Activated B cell treated with CpG ODN at 0.5 μM for 24 hours (primary cell): ENCODE measurements at places on chromosomes 1 and 21. TPM values are rescaled to one million over a fixed set of nuclear protein-coding genes. Genes with fewer than 3 reads are reported as not detected.

DNA sequence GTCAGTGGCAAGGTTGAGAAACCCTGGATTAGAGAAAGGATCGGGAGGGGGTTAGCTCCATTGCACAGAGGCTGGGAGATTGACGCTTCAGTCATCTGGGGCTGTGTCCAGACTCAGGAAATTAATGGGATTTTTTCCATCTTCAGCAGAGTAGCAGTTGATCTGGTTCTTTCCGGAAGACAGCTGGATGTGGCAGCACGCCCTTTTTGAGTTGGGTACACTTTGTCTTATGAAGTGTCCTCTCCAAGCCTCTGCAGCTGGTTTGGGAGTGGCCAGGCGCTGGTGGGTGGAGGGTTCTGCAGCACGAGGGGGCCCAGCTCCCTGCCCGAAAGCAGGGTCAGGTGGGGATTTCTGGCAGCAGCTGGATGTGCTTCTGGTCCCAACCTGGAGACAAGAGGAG is 95.1 kb downstream of the TAS1R2 start:
- H3K27me3 ChIP-seq = peaks cover 20% of the 10 kb centered on the region
- no peak overlapping the region for H3K4me3 ChIP-seq
- H3K27ac ChIP-seq = no peak overlapping the region
- no peaks in the 10 kb centered on the region for H3K4me1 ChIP-seq
- H3K36me3 ChIP-seq = no peaks in the 10 kb centered on the region

DNA sequence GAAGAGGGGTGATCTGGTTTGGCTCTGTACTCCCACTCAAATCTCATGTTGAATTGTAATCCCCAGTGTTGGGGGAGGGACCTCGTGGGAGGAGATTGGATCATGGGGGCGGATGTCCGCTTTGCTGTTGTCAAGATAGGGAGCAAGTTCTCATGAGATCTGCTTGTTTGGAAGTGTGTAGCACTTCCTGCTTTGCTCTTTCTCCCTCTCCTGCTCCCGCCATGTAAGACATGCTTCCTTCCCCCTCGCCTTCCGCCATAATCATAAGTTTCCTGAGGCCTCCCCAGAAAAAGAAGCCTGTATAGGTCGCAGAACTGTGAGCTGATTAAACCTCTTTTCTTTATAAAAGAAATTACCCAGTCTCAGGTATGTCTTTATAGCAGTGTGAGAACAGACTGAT is 27.9 kb downstream of the MYOM3 start:
- DNase-seq = no peak
- no peak overlapping the region for H3K27ac ChIP-seq
- H3K36me3 ChIP-seq = no peaks in the 10 kb centered on the region
- H3K27me3 ChIP-seq = peaks cover 3% of the 10 kb centered on the region
- H3K4me3 ChIP-seq = no peak overlapping the region

- H3K27ac ChIP-seq = no peak overlapping the region
- DNase-seq = no peak
- no peaks in the 10 kb centered on the region for H3K36me3 ChIP-seq
- H3K27me3 ChIP-seq = no peaks in the 10 kb centered on the region
Observed at GRCh38 chr1:94790246-94790645, 29.9 kb upstream of the SLC44A3 start.

GRCh38 chr21:26965040-26965906 is 1.6 kb downstream of the ADAMTS5 start:
- no peak overlapping the region for H3K27ac ChIP-seq
- no peaks in the 10 kb centered on the region for H3K36me3 ChIP-seq
- H3K27me3 ChIP-seq = peaks cover 27% of the 10 kb centered on the region
- no peak overlapping the region for H3K4me3 ChIP-seq

DNA sequence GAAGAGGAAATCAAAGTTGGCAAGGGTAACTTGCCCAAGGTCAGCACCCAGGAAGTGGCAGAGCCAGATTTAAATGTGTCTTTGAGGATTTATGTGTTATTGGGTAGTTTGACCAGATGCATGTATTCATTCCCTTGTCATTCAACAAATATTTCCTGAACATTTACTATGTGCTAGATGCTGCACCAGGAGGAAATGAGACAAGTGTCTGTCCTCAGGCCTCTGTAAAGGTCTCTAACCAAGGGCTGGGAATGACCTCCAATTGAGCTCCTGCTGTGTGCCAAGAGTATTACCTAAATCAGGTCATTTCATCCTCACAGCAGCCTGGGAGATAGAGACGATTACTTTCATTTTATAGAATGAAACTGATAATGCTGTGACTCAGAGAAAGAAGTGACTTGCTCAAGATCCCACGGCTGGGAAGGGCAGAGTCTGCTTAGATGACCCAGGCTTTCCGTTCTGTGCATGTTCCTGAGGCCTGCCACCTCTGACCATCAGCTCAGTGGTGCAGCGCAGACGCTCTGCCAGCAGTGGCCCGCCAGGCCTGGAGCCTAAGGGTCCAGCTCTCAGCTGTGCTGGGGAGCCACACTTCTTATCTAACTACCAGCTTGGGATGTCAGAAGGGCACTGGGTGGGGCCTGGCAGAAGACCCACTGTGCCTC is 3.5 kb upstream of the TTC22 start:
- peaks cover 15% of the 10 kb centered on the region for H3K4me1 ChIP-seq
- no peak for DNase-seq
- H3K27ac ChIP-seq = no peak overlapping the region
- no peaks in the 10 kb centered on the region for H3K27me3 ChIP-seq

- H3K27me3 ChIP-seq = no peaks in the 10 kb centered on the region
- DNase-seq = no peak
- H3K4me1 ChIP-seq = peaks cover 11% of the 10 kb centered on the region
- no peaks in the 10 kb centered on the region for H3K36me3 ChIP-seq
- no peak overlapping the region for H3K27ac ChIP-seq
- H3K4me3 ChIP-seq = no peak overlapping the region
Observed at GRCh38 chr1:71885171-71885570, 397.2 kb downstream of the NEGR1 start.

DNA sequence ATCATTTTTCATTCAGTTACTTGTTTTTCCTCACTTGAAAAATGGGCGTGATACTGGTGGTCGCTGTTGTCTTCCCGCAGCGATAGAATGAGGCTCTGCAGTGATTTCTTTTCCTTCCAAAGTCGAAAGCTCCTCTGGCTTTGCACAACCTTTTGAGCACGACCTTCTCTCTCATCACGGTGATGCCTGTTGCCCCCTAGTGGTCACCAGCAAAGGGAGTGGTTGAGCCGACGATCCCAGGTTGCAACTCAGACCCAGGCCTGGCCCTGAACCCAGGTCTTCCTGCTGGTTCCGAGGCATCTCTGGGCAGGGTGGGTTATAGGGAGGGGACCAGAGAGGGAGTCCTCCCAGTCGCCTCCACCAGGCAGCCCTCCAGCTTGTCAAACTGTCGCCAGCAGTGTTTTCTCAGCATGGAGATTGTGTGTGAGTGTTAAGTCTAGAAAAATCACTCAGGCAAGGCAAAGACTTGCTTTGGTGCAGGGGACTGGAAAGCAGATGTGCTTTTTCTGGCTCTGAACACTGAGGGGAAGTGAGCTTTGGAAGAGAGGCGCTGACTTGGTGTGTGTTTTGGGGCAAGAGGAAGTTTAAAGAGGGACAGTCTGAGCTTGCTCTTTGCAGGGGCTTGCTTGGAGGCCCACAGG is 285.3 kb downstream of the CAMTA1 start:
- peaks cover 21% of the 10 kb centered on the region for H3K27me3 ChIP-seq
- H3K27ac ChIP-seq = no peak overlapping the region
- peaks cover 2% of the 10 kb centered on the region for H3K4me1 ChIP-seq
- no peak overlapping the region for H3K4me3 ChIP-seq

DNA sequence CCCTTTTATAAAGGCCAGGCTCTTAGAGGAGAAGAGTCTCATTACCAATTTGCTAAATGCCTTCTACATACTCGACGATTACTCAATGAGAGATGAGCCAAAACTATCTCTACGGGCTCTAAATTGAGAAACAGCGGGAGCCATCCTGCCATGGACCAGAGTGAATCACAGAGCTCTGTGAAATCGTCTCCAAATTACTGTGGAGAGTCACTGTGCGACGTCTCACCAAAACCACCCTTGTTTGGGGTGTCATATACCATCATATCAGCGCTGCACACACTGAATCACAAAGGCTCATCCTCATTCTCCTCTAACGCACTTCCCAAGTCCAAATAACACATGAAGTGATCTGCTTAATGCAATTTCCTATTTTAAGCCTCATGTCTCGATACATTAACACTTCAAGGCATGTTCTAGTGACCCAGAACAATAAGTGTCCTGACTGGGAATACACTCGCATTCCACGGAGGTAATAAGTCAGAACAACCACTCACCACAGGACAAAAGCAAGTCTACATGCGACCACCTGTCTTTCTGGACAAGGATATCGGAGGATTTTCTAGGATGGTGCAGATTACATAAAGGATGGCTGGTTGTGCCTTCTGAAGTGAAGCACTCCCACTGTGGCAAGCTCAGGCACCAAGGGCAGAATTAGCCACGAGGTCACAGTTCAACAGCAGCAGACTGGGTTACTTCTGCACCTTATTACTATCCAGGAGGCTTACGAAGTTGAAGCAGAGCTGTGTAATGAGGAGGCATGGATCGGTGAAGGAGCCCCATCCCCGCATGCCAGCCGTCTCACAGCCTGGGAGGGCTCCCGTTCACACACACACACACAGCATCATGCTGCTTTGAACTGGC is 44.3 kb downstream of the NID1 start:
- H3K27me3 ChIP-seq = peaks cover 6% of the 10 kb centered on the region
- H3K27ac ChIP-seq = no peak overlapping the region
- H3K4me3 ChIP-seq = no peak overlapping the region
- no peak for DNase-seq

GRCh38 chr1:29634746-29635335 is 398.5 kb downstream of the PTPRU start:
- peaks cover 12% of the 10 kb centered on the region for H3K27me3 ChIP-seq
- no peaks in the 10 kb centered on the region for H3K4me1 ChIP-seq
- no peaks in the 10 kb centered on the region for H3K36me3 ChIP-seq
- no peak overlapping the region for H3K4me3 ChIP-seq
- DNase-seq = no peak
- no peak overlapping the region for H3K27ac ChIP-seq

DNA sequence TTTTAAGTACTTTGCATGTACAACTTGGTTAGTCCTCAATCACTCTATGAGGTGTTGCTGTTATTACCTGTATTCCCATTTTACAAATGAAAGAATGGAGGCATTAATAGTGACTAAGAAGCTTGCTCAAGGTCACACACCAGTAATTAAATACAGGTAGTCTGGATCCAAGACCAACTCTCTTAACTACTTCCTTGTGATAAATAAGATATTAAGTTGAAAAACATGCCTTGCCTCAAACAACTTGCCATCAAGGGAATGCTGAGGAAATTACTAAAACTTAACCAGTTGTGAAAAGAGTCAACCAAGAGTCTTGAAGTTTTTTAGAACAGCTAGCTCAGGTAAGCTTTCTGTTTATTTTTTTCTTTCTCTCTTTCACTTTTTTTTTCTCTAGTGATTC is 21.0 kb upstream of the LAMC1 start:
- peaks cover 13% of the 10 kb centered on the region for H3K27me3 ChIP-seq
- no peaks in the 10 kb centered on the region for H3K36me3 ChIP-seq
- no peaks in the 10 kb centered on the region for H3K4me1 ChIP-seq
- no peak overlapping the region for H3K4me3 ChIP-seq

The TMEM61 gene
- total RNA-seq = not detected in 2 replicates
